Thymus (tissue), 14 donors: ENCODE measurements at places on chromosomes 4 and X.

DNA sequence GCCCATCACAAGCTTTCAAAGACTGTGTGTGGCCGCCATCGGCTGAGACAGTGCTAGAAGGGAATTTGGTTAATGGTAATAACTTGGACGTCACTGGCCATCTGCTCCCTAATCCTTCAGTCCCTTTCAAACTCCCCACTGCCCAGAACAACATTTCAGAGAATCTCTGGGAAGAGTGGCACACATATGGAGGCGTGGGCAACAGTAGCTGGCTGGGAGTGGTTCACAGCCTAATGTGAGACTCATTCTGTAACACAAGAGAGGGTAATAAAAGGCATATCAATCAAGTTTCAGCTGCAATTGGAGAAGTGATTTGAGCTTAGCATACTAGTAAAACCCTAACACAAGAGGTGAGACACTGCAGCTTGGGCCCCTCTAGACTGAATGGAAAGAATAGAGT is 15.4 kb downstream of the SMIM10 start:
- no peak overlapping the region for H3K4me3 ChIP-seq
- H3K4me1 ChIP-seq = no peaks in the 10 kb centered on the region
- no peaks in the 10 kb centered on the region for H3K36me3 ChIP-seq
- H3K27ac ChIP-seq = no peak overlapping the region
- DNase-seq = no peak

- no peak overlapping the region for H3K27ac ChIP-seq
- no peak for DNase-seq
Observed at GRCh38 chrX:125651426-125651825, 331.8 kb downstream of the TEX13C start.

GRCh38 chrX:83829874-83830273 is 31.1 kb upstream of the CYLC1 start:
- no peaks in the 10 kb centered on the region for H3K36me3 ChIP-seq
- no peak overlapping the region for H3K27ac ChIP-seq
- H3K4me1 ChIP-seq = no peaks in the 10 kb centered on the region
- no peak overlapping the region for H3K4me3 ChIP-seq
- H3K27me3 ChIP-seq = no peaks in the 10 kb centered on the region

GRCh38 chr4:3176367-3177229 is 72.4 kb upstream of the MSANTD1 start:
- H3K4me3 ChIP-seq = no peak overlapping the region
- no peak for DNase-seq
- no peaks in the 10 kb centered on the region for H3K4me1 ChIP-seq

- H3K27me3 ChIP-seq = no peaks in the 10 kb centered on the region
- DNase-seq = no peak
- H3K27ac ChIP-seq = no peak overlapping the region
- H3K4me3 ChIP-seq = no peak overlapping the region
Observed at GRCh38 chr4:114922592-114922933, 190.9 kb downstream of the NDST4 start.

GRCh38 chr4:139524062-139524631 is 31.9 kb downstream of the SETD7 start:
- DNase-seq = no peak
- no peak overlapping the region for H3K4me3 ChIP-seq
- peaks cover 6% of the 10 kb centered on the region for H3K36me3 ChIP-seq
- H3K4me1 ChIP-seq = peaks cover 8% of the 10 kb centered on the region
- H3K27me3 ChIP-seq = no peaks in the 10 kb centered on the region

- H3K4me1 ChIP-seq = no peaks in the 10 kb centered on the region
- no peak overlapping the region for H3K27ac ChIP-seq
- H3K36me3 ChIP-seq = no peaks in the 10 kb centered on the region
- no peaks in the 10 kb centered on the region for H3K27me3 ChIP-seq
Observed at GRCh38 chrX:56318076-56318475, 85.9 kb downstream of the KLF8 start.

- H3K36me3 ChIP-seq = peaks cover 5% of the 10 kb centered on the region
- no peaks in the 10 kb centered on the region for H3K27me3 ChIP-seq
- DNase-seq = no peak
- no peak overlapping the region for H3K27ac ChIP-seq
- H3K4me3 ChIP-seq = no peak overlapping the region
Observed at GRCh38 chrX:70352496-70352895, 62.6 kb downstream of the KIF4A start.

GRCh38 chrX:24395775-24396174 is 35.3 kb downstream of the SUPT20HL1 start:
- H3K4me1 ChIP-seq = no peaks in the 10 kb centered on the region
- H3K27ac ChIP-seq = no peak overlapping the region
- H3K36me3 ChIP-seq = no peaks in the 10 kb centered on the region

DNA sequence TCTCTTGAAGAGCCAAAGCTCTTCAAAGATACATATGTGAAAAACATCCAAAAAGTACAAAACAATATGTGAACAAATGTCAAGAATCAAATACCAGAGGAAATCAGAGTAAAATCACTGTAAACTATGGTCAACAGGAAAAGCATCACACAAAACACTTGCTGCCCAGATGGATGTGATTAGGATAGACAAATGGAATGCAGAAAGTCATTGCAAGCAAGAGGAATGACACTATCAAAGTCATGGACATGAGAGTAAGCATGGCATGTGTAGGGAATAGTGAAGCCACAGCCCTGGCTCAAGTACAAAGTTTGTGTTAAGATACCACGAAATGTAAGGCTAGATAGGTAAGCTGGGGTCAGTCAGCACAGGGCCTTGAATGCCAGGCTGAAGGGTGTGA is 37.7 kb downstream of the CLDN2 start:
- H3K4me3 ChIP-seq = no peak overlapping the region
- no peak for DNase-seq
- no peaks in the 10 kb centered on the region for H3K4me1 ChIP-seq
- no peak overlapping the region for H3K27ac ChIP-seq
- H3K27me3 ChIP-seq = no peaks in the 10 kb centered on the region
- no peaks in the 10 kb centered on the region for H3K36me3 ChIP-seq

GRCh38 chr4:62622089-62622488 is 1422.0 kb downstream of the ADGRL3 start:
- no peaks in the 10 kb centered on the region for H3K36me3 ChIP-seq
- no peaks in the 10 kb centered on the region for H3K4me1 ChIP-seq
- no peak for DNase-seq
- H3K27me3 ChIP-seq = no peaks in the 10 kb centered on the region
- H3K27ac ChIP-seq = no peak overlapping the region

GRCh38 chr4:186886759-186887158 is 163.1 kb upstream of the FAT1 start:
- no peaks in the 10 kb centered on the region for H3K27me3 ChIP-seq
- no peaks in the 10 kb centered on the region for H3K36me3 ChIP-seq
- no peak for DNase-seq
- no peak overlapping the region for H3K27ac ChIP-seq
- no peaks in the 10 kb centered on the region for H3K4me1 ChIP-seq

GRCh38 chrX:69293776-69294601 is 128.7 kb upstream of the PJA1 start:
- H3K27ac ChIP-seq = no peak overlapping the region
- no peaks in the 10 kb centered on the region for H3K27me3 ChIP-seq
- H3K36me3 ChIP-seq = no peaks in the 10 kb centered on the region
- DNase-seq = no peak

DNA sequence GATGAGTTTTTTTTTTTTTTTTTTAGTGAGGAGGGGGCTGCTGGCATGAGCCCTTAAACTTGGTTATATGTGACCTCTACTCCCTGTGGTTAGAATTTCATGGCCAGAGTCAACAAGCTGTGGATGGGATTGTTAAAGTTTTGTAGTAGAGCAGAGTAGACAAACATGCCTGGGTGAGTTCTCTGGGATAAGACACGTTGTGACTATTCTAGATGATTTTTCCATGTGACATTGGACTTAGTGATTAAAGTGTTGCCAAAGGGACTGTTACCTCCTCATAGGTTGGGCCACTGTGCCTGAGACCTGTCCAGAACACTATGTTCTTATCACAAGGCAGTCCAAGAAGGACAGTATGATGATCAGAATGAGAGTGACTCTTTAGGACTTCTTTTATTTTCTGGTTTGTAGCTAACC is 28.8 kb upstream of the ALB start:
- H3K36me3 ChIP-seq = no peaks in the 10 kb centered on the region
- no peaks in the 10 kb centered on the region for H3K27me3 ChIP-seq
- H3K4me3 ChIP-seq = no peak overlapping the region
- H3K27ac ChIP-seq = no peak overlapping the region

- H3K4me3 ChIP-seq = no peak overlapping the region
- H3K27ac ChIP-seq = no peak overlapping the region
- DNase-seq = no peak
- H3K27me3 ChIP-seq = peaks cover 5% of the 10 kb centered on the region
Observed at GRCh38 chr4:89312066-89312465, 4.5 kb upstream of the GPRIN3 start.

GRCh38 chr4:159358226-159358625 is 255.3 kb downstream of the RAPGEF2 start:
- H3K4me1 ChIP-seq = no peaks in the 10 kb centered on the region
- peaks cover 29% of the 10 kb centered on the region for H3K36me3 ChIP-seq
- no peak for DNase-seq
- no peak overlapping the region for H3K4me3 ChIP-seq

DNA sequence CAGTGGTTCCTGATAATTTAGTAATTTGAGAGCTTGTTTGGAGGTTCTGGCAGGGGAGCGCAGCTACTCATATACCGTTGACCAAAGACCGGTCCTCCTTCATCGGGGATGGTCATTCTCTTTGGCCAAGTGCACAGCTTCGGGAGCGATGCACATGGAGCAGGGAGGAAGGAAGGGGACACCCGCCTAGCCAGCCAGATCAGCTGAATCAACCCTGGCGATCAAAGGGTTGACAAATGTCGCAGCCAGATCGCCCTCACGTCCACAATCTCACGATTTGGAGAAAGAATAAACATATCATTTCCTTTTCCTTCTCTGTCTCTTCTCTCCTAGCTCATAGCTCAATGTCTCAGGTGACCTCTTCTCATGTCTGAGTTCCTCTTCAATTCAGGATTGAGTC is 11.1 kb downstream of the NDNF start:
- no peak overlapping the region for H3K27ac ChIP-seq
- DNase-seq = no peak
- H3K36me3 ChIP-seq = no peaks in the 10 kb centered on the region
- H3K4me1 ChIP-seq = no peaks in the 10 kb centered on the region

DNA sequence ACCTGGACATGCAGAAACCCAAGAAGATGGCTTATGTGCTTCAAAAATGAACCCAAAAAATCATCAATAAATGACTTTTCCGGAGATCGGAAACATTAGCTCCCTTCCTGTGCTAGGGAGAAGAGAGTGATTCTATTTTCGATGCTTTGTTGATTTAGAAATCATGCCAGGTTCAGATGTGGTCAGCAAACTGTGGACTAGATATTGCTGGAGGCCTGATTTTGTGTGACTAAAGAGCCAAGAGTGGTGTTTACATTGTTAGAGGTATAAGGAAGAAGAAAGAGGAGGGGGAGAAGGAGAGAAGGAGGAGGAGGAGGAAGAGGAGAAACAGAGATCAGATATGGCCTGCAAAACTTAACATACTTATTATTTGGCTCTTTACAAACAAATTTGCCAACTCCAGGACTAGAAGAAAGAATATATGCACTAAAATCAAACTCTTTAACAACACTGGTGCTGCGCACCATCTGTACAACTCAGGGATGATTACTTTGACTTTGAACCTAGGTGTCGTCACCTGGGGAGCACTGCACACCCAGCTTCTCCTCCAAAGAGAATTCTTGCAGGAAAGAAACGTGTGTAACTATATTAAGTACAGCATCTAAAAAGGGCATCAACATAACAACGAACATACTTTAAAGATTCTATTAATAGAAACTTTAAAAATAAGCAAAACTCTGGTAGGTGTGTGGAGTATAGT is 664.9 kb upstream of the LCORL start:
- H3K27me3 ChIP-seq = no peaks in the 10 kb centered on the region
- no peaks in the 10 kb centered on the region for H3K4me1 ChIP-seq
- no peak for DNase-seq

DNA sequence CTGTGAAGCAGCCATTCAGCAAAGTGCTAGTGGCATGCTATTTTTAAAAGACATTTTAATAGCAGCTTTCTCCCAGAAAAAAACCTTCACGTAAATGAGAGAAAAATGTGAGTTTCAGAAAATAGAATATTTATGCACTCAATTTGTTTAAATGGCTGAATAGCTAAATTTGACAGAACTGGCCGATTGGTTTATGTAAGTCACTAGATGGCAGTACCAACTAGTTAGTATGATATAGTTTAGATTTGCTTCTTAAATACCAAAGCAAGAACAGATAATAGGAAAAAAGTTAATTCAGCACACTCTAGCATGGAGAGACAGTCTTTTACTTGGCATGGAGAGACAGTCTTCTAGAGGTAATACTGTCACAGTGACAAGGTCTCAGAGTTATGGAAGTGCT is 250.1 kb downstream of the SNCA start:
- no peaks in the 10 kb centered on the region for H3K27me3 ChIP-seq
- H3K4me3 ChIP-seq = no peak overlapping the region
- no peak overlapping the region for H3K27ac ChIP-seq

GRCh38 chrX:80879916-80880315 is 70.2 kb upstream of the BRWD3 start:
- DNase-seq = no peak
- no peak overlapping the region for H3K27ac ChIP-seq
- H3K27me3 ChIP-seq = no peaks in the 10 kb centered on the region
- H3K4me3 ChIP-seq = no peak overlapping the region
